Activated CD4-positive, alpha-beta T cell treated with anti-CD3 and anti-CD28 coated beads, Interleukin-10, Interleukin-2, amounts not matched to agents 100 ng/mL and 50 ng/mL, durations not matched to agents 16 hours and 8 hours (primary cell): ENCODE measurements at places on chromosomes 7 and 10.

GRCh38 chr7:2781636-2782035 is 62.5 kb downstream of the GNA12 start:
- no peak for DNase-seq

DNA sequence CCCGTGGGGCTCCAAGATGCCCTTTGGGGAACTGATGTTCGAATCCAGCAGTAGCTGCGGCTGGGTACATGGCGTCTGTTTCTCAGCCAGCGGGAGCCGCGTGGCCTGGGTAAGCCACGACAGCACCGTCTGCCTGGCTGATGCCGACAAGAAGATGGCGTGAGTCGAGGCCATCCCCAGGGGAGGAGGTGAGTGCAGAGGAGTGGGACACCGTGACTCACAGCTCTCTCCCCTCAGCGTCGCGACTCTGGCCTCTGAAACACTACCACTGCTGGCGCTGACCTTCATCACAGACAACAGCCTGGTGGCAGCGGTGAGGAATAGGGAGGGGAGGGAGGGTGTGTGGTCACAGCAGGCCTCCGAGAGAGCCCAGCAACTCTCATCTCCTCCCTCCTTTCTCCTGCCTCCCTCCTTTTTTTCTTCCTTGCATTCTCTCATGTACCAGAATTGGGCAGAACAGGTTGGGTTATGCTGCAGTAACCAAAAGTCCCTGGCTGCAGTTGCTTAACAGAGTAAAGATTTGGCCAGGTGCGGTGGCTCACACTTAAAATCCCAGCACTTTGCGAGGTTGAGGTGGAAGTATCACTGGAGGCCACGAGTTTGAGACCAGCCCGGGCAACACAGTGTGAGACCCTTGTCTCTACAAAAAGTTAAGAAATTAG is 16.5 kb downstream of the ARPC1B start:
- no peak for DNase-seq

GRCh38 chr7:39987641-39988347 is 37.7 kb downstream of the CDK13 start:
- no peak for DNase-seq

GRCh38 chr10:45093945-45094344 is 93.2 kb downstream of the ZNF22 start:
- no peak for DNase-seq

DNA sequence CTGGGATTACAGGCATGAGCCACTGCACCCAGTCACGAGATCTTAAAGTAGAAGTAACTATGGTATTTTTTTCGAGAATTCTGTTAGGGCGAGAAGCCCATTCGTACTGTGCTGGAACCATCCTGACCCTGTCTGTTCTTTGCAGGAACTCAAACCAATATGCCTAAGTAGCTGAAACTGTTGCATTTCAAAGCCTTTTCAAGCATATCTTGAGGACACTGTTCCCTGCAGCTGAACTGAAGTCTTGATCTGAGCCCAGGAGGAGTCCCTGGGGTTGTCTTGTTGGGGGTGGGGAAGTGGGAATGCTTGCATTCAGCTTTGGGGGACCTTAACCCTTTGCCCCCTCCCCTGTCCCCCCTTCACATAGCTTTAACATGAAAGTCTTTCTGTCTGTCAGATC is 61.5 kb downstream of the CUX1 start:
- DNase-seq: no peak

DNA sequence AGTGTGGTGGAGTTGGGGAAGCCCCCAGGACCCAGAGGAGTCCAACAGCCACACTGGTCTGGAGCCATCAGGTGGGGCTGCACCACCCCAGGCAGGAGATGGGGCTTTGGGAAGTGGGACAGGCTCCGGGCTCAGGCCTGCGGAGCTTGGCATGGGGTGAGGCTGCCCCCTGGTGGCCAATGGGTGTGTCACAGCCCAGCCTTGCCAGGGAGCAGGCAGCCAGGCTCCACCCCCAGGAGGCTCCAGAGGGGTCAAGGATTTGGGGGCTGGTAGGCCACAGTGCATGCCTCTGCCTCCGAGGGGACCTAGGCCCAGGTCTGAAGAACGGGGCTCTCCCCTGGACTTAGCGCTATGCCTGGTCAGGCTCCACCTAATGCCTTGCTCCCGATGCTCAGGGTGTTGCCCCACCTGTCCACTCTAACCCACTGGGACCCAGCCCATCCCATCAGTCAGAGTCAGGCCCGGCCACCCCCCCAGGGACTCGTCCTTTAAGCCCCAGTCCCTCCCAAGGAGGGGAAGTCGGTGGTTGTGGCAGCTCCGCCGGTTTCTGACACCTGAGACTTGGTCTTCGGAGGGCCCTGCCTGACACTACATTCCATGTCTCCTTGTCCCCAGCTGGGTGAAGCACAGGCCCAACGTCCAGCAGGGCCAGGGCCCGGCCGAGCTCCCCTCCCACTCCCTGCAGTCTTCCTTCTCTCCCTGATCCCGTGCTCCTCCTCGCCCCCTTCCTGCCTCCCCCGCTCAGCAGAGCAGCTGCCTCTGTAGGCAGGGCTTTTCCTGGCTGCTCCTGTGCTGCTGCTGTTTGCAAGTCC is 11.3 kb upstream of the SAMD8 start:
- DNase-seq: peak; percentile 80

DNA sequence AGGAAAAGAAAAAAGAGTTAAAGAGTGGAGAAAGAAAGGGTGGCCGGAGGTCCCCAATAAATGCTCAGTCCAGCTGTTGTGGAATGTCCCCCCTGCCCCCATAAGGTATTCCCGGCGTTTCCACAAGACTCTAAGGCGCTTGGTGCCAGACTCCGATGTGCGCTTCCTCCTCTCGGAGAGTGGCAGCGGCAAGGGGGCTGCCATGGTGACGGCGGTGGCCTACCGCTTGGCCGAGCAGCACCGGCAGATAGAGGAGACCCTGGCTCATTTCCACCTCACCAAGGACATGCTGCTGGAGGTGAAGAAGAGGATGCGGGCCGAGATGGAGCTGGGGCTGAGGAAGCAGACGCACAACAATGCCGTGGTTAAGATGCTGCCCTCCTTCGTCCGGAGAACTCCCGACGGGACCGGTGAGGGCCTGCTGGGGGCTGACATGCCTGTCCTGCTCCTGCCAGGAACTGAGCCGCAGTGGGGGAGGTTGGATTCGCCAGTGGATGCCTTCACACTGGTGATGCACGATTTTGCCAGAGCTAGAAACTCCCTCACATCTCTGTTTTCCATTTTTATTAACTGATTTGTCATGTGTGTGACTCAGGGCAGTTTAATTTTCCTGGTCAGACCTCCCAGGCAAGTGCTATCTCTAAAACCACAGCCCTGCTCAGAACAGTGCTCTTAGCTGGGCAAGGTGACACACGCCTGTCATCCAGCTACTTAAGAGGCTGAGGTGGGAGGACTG is 34.2 kb downstream of the TACR2 start:
- no peak for DNase-seq

GRCh38 chr7:137655804-137656203 is 191.0 kb downstream of the DGKI start:
- no peak for DNase-seq

GRCh38 chr7:148964483-148965267 is 63.6 kb downstream of the PDIA4 start:
- no peak for DNase-seq

- no peak for DNase-seq
Measured at GRCh38 chr10:43878386-43878785, 229.7 kb upstream of the ZNF32 start.

- no peak for DNase-seq
Measured at GRCh38 chr7:21103426-21104123, 316.9 kb upstream of the SP8 start.

GRCh38 chr7:31758755-31759154 is 71.7 kb downstream of the PPP1R17 start:
- no peak for DNase-seq

DNA sequence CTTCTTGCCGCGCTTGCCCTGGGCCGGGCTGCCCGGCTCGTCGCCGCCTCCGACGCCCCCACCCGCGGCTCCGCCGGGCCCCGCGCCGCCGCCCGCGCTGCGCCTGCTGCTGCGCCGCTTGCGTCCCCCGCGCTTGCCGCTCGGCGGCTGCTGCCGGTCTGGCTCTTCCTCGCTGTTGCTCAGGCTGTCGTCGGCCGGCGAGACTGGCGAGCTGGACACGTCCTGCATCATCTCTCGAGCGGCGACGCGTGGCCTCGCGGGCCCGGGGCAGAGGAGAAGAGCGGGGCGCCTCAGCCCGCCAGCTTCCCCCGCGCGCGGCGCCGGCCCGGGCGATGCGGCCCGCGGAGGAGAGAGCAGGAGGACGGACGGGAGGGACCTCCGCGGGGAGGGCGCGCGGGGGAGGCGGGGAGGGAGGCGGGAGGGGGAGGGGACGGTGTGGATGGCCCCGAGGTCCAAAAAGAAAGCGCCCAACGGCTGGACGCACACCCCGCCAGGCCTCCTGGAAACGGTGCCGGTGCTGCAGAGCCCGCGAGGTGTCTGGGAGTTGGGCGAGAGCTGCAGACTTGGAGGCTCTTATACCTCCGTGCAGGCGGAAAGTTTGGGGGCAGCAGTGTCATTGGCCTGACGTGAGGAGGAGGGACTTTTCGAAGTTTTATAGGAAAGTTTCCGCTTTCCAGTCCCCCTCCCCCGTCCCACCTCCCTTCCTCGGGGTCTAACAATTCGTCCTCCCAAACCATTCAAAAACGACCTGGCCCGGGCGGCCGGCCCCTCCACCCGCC is at the start of gene TWIST1:
TSS of gene TWIST1 (minus strand) at position 546 of the 779 bp plus-strand sequence. CDS start at position 231, 315 bp downstream.
- DNase-seq: peak; percentile 6

- no peak for DNase-seq
Measured at GRCh38 chr10:20768843-20769242, 128.3 kb downstream of the NEBL start.

- DNase-seq: no peak
Measured at GRCh38 chr10:71124921-71125748, 87.2 kb upstream of the UNC5B start.

GRCh38 chr10:60808036-60808435 is 29.8 kb downstream of the CDK1 start:
- no peak for DNase-seq

- DNase-seq: no peak
Measured at GRCh38 chr7:159149488-159149887, 4.8 kb upstream of the VIPR2 start.

GRCh38 chr7:7098280-7098818 is 84.0 kb upstream of the C1GALT1 start:
- DNase-seq: no peak

GRCh38 chr7:46885167-46885566 is 696.7 kb downstream of the TNS3 start:
- DNase-seq: no peak

DNA sequence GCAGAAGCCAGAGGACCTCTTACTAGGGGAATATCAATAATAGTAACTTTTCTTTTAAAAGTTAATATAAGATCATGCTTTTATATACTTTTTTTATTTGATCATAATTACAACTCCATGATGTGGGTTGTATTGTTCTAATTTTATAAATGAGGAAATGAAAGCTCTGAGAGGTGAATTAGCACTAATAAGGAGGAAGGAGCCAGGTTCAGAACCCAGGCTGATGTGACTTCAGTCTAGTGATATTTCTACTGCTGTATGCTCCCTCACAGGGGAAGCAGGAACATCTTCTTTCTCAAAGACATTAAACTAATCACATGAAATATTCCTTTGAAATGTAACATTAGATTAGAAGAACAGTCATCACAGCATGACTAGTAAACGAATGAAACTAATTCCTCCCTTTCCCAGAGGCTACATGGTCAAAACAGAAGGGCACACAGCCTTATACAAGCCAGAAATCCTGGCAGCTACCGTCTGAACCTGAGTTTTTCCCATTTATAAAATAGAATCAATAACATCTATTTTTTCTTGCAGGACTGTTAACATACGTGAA is 81.4 kb upstream of the GJD4 start:
- DNase-seq: no peak

GRCh38 chr7:55260676-55261385 is 104.3 kb upstream of the LANCL2 start:
- DNase-seq: no peak

DNA sequence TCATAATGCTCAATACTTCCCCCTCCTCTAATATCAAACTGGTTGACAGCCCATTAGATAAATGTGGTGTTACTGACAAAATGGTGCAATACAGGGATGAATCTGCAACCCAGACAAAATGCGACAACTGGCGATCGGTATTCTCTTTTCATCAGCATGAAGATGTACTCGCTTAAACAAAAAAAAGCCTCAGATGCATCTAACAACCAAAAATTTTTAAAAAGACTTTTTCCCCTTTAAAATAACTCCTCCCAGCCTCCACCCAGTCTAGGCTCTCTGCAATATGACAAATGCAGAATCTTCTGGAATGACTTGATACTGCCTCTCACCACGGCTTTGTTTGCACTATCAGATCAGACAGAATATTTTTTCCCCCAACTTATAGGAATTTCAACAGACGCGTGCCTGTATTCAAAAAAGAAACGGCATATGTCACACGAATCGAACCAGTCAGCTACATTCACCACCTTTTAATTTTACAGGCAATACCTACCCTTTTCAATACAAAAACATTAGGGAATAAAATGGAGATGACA is 1.2 kb downstream of the YWHAG start:
- no peak for DNase-seq

DNA sequence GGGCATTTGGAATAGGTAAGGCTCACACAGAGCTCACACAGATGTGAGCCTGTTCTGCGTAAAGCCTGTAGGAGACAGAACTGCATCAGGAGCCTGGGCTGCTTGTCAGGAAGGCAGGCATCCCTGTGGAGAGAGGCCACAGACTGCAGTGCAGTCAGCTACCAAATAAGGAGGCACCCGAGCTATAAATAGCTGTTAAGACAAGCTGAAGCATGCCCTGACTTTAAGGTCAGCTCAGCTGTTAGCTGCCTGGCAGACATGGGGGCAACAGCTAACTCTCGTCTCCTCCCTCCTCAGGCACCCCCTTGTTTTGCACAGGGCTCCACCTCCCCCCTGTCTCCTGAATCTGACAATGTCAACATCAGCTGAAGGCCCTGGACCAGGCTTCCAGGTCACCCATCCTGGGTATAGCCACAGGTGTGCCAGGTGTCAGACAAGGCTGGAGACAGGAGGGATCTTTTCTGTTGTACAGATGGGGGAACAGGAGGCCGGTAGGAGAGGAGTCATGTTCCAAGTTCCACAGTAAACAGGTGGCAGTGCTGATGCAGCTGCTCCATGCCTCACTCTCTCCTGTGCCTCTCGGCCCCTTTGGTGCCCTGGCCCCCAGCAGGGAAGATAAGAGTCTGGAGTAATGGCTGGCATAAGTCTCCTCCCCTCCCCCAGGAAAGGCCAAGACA is 27.6 kb upstream of the MKRN1 start:
- DNase-seq: no peak

DNA sequence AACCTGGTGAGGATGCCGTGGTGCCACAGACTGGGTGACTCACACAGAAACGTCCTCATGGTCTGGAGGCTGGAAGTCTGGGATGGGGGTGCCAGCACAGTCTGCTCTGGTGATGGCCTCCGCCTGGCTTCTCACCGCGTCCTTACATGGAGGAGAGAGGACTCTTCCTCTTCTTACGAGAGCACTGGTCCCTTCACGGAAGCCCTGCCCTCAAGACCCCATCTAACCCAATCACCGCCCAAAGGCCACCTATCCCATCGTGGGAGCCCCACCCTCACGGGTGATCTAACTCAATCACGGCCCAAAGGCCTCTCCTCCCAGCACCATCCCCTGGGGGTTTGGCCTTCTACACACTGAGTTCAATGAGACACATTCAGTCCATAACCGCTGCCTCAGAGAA is 137.7 kb downstream of the PTPRN2 start:
- no peak for DNase-seq
